Stimulated activated CD4-positive, alpha-beta T cell treated with anti-CD3 and anti-CD28 coated beads, Interleukin-4, amount 100 ng/mL, for 1 hour (primary cell): ENCODE measurements at places on chromosomes 6 and 20.

DNA sequence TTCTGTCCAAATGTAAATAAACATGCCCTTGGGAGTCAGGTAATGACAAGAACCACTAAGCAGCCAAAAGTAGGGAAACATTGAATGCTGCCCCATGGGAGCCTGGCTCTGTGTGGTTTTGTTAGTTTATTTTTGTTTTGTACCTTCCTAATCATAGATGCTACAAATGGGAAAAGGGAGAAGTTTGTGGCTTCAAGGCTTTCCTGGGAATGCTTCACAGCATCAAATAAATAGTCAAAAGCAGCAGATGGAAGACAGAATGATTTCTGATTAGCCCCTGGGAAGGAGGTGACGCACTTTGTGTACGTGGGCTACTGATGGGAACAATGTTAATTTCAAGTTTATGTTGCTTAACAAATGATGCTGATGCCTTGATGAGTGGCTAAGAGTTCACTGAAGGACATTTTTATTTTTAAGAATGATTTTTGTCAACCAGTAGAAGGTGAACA is 532.7 kb downstream of the BCKDHB start:
- no peak for DNase-seq

DNA sequence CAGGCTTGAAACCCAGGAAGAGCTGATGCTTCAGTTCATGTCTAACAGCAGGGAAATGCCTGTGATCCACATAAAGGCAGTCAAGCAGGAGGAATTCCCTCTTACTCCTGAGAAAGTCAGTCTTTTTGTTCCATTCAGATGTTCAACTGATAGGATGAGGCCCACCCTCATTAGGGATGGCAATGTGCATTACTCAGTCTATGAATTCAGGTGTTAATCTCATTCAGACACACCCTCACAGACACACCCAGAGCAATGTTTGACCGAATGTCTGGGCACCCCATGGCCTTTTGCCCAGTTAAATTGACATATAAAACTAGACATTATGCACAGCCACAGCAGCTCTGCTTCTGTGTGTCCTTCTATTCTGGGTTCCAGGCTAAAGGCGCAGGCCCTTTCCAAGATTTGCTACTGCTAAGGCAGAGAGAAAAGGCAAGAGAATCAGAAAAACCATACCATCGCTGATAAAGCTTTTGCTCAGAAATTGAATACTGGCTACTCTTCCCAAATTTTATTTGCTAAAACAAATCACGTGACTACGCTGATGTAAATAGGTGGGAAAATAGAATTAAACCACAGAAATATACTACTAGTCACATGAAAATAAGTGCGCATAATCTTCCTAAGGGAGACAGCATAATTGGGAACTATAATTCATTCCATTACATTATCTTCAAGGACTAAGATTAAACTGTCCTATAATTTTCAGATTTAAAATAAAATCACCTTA is 625.0 kb upstream of the MAN1A1 start:
- DNase-seq: no peak

GRCh38 chr20:44450281-44450889 is 25.3 kb upstream of the TTPAL start:
- no peak for DNase-seq

DNA sequence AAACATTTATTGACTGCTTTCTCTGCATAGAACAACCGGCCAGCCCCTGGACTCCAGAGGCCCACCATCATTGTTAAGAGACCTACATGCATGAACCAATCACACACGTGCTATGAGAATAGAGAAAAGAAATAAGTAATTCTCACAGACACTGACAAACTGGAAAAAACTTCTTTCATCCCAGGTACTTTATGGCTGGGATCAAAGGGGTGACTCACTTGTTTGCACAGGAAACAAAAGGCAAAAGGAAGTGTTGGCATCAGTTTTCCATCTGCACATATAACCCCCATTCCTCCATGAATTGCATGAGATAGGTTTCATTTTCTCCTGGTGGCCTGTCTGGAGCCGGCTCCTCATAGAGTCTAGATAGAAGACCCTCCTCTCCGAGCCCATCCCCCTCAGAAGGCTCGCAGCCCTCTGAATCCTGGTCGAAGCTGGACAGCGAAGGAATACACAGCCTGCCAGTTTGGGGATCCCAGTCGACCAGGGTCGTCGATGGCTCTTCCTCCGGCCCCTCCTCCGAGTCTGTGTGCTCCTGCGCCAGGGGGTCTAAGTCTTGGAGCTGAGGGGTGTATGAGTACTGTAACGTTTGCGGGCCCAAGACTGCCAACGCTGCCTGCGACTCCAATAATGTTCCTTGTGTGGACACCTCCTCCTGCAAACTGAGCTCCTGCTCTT is 43.3 kb downstream of the IL20RA start:
- DNase-seq: no peak

DNA sequence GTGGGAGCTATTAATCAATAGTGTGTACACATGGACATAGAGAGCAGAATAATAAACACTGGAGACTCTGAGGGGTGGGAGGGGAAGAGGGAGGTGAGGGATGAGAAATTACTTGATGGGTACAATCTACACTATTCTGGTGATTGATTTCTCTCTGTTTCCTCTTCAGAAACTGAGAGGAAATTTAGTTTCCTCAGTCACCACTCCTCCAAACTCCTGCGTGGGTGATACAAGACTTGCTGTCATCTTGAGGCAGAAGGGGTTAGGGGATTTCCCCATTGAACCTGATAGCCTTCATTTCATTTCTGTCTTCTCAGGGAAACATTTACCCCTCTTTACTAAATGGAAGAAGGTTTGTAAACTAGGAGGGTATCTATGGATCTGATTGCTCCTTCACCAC is 84.3 kb upstream of the ESR1 start:
- DNase-seq: peak; percentile 29

GRCh38 chr20:15625981-15626380 is 947.3 kb downstream of the KIF16B start:
- no peak for DNase-seq

DNA sequence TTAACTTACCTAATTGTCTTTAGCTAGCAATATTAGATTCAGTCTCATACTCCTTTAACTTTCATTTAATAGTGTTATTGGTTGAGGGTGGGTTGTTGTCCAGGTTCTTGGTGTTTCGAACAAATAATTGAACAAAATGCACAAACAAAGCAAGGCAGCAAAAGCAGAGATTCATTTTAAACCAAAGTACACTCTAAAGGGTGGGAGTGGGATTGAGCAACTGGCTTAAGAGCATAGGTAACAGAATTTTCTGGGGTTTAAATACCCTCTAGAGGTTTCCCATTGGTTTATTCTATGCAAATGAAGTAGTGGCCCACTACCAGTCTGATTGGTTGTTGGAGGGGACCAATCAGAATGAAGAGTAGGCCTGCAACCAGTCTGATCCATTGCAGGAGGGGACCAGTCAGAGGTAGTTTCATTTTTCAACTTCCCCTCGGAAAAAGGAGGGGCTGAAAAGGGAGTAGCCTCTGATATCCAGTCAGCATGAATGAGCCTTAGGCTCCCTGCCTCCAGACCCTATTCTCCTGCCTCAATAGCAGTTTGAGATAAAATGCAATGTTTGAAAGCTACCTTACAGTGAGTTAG is 26.3 kb upstream of the RAB23 start:
- DNase-seq: no peak
